Head of caudate nucleus (tissue), 42 donors: ENCODE measurements at places on chromosomes 4 and X.

DNA sequence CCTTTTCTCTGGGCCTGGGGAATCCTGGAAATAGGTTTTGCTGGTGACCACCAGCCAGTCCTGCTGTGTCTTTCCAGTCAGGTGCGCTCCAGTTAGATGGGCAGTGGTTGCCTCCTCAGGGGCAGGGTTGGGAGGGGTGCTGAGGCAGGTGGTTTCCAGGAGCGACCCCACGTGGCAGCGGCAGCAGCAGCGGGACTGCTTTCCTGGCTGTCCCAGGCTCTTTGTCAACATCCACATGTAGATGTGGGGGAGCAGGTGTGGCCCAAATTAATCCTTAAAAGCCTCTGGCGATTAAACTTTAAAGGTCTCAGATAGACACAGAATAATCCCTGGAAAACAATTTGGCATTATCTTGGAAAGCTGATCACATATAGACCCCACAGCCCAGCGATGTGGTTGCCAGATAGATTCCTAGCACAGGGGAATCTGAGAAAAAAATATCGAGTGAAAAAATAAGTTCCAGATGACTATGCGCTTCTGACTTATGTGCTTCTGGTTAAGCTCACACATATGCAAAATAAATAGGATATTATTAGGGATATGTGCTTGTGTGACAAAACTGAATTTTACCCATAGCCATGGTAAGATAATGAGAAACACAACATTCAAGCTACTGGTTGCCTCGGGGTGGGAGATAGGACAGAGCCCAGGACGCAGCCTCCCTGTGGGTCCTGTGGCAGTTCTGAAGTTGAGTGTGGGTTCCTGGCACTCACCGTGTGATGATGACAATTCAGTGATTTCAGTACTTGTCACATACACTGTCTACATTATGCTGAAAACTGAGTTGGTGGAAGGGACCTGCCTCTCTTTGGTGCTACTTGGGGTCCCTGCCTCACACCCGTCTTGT is 336.4 kb downstream of the ARHGAP10 start:
- no peak for DNase-seq

GRCh38 chr4:153987291-153987690 is 198.4 kb upstream of the SFRP2 start:
- DNase-seq = no peak

GRCh38 chr4:8345946-8346814 is 76.6 kb downstream of the HTRA3 start:
- DNase-seq = no peak

DNA sequence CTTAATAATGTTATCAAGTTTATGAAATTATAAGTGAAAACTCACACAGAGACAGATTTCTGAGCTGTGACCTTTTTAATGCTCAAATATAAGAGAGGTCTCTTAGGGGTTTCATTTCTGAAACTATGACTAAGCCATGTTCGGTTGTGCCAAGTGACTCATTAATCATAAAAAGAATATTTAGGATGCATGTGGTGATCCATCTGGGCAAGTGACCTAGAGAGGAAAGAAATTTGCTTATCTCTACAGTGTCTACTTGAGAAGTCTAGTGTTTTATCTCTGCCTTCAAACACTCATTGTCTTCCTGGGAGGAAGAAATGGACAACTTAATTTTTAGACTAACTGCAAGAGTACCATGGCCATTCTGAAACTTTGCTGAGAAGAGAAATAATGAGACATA is 545.3 kb upstream of the GRID2 start:
- no peak for DNase-seq

DNA sequence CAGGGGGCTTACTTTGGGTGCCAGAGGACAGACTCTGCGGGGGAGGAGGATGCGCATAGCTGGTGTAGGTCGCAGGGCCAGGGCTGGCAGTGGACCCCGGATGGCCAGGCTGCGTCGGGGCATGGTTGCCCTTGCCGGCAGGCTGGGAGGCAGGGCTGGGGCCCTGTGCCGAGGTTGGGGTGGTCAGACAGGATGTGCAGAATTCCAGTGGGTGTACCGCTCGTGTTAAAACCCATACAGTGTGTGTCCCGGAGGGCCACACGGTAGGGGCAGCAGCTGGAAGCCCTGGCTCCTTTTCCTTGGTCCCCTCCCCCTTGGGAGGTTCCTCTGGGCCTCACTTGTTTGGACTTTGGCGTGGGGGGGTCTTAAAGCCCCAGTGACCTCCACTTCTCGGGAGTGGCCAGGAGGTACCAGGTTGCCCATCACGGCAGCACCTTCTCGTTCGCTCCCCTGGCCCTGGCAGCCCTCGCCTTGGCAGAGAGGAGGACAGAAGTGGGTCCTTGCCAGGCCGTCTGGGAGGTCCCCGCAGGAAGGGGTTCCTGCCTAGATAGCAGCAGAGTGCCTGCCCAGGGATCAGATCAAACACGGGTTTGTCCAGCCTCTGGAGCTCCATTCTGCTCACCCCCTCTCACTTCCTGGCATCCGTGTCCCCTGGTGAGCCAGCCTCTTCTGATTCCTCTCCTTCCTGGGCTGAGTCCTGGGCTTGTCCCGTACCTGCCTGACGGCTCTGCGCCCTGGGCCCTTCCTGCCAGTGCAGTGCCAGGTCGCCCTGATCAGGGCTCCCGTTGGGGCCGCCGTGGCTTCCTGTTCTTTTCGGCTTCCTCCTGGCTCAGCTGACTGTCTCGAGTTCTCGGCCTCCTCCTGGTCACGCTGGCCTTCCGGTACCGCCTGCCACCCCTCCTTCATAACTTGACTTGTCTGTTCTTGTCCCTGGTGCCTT is 56.7 kb upstream of the HGFAC start:
- DNase-seq = no peak

DNA sequence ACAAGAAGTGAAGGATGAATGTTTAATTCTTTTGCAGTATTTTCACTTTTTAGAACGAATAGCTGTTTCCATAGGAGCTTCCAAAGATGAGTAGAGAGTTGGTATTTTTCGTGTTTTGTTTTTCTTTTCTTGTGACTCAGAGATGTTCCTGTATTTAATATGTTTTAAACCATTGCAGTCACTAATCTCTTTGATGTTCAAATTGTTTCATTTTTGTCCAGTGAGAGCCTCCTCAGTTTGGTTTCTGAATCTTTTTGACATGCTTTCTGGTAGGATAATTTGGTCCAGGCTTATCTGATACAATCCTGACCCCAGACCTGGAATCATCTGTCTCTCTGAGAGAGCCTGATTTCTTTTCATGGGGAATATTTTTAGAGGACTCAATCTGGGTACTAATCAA is 41.6 kb downstream of the BEX3 start:
- DNase-seq = no peak

DNA sequence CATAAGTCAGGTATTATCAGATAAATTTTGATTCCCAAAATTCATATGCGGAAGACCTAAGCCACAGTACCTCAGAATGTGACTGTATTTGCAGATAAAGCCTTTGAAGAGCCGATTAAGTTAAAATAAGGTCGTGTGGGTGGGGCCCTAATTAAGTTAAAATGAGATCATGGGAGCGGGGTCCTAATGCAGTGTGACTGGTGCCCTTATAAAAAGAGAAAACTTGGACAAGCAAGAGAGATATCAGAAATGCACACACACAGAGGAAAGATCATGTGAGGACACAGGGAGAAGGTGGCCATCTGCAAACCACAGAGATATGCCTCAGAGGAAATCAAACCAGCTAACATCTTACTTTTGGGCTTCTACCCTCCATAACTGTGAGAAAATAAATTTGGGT is 236.1 kb downstream of the FBXO8 start:
- no peak for DNase-seq

DNA sequence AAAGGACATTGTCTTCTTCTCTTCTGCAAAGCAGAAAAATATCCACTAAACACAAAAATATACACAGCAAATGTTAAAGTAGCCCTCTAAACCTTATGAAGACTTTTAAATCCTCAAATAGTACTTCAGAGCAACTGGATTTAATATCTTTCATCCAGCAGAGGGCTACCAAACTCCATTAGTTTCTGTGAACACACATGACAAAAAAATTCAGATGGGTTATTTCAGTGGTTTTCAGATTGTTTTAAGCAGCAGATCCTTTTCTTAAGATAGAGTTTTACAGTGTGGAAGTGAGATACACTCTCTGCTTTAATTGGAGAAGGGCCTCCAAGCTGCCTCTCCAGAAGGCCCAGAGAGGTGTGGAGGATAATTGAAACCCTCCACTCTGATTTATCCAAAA is 56.7 kb downstream of the ANK2 start:
- no peak for DNase-seq

DNA sequence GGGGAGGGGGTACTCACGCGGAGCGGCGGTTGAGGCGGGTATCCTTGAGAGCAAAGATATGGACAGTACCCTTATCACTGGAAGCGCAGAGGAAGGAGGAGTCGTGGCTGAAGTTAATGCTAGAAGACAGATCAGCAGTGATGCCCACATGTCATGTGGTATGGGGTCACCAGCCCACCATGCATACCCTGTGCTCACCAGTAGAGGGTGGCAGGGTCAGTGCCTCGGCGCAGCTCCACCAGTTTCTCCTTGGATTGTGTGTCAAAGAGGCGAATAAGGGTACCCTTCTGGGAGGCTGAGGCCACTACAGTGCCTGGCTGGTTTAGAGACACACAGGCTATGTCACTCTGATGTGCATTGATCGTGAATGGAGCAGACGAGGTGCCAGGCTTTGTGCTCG is 1.5 kb upstream of the PRAF2 start:
- DNase-seq = no peak

DNA sequence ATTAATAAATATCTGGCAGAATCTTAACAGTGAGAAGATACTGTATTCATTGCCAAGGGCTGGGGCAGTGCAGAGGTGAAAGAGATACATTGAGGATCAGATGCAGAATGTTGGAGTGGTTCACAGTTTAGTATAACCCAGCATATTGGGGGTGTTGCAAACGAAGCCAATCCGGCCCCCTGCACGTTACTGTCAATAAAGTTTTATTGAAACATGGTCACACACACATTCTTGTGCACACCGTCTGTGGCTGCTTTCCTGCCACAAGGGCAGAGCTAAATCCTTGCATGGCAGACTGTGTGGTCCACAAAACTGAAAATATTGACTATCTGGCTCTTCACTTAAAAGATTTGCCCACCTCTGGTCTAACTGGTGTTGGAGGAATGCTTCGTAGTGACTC is 119.7 kb downstream of the SHOX start:
- DNase-seq = no peak

DNA sequence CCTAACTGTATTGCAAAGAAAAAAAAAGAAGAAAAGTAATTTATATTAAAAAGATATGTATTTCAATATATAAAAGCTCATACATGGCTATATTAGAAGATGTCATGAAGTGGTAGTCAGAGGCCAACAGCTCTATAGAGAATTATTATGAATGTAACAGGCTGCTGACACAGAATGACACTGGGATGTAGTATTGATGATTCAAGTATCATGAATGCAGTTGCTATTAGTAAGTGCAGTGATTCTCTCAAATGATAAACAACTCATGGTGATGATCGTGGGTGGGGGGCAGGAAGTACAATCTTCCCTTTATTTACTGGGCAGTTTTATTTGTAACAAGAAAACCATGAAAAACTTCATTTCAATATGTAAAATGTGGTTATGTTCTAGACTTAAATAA is 124.6 kb downstream of the COL4A6 start:
- DNase-seq = no peak

GRCh38 chr4:75142382-75142781 is 209.5 kb downstream of the PARM1 start:
- no peak for DNase-seq

GRCh38 chrX:115900425-115900824 is 270.1 kb upstream of the AGTR2 start:
- peak; percentile 9 for DNase-seq

- DNase-seq = no peak
Observed at GRCh38 chrX:111349934-111350333, 62.1 kb downstream of the DCX start.

DNA sequence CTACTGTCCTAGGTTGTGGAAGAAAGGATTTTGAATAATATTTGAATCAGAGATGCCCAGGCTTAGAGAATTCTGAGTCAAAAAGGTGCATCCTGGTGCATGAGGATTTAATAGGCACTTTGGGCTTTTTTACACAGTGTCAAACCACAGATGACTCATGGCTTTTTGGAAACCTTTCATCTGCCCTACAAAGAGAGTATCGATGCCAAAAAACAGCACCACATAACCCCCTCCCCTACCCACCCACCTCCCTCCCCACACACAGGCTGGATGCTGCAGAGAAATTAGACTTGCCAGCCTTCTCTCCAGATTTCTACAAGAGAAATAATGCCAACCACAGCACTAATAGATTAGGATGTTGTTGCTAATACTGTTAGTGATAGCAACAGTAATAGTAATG is 779.3 kb downstream of the NLGN4X start:
- no peak for DNase-seq

DNA sequence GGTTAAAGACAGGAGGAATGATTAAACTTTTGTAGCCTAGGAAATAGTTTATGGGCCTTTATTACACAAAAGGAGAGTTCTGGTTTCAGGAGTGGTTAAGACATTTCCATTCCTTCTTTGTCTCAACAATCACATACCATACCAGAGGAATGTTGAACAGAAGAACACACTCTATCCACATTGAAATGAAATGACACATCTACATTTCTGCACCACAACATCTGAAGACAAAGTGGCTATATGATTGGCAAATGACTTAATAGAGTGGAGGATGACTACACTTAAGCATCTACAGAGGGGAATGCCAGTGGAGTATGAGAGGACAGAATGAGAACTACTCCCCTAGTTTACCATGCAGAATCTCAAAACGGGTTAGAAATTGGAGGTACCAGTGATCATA is 8.0 kb downstream of the CYP2U1 start:
- DNase-seq = no peak

GRCh38 chr4:123892368-123892976 is 495.9 kb downstream of the SPRY1 start:
- no peak for DNase-seq

- DNase-seq = no peak
Observed at GRCh38 chrX:33086886-33087285, 124.5 kb downstream of the DMD start.

GRCh38 chrX:13028871-13029636 is 15.4 kb downstream of the FAM9C start:
- no peak for DNase-seq

DNA sequence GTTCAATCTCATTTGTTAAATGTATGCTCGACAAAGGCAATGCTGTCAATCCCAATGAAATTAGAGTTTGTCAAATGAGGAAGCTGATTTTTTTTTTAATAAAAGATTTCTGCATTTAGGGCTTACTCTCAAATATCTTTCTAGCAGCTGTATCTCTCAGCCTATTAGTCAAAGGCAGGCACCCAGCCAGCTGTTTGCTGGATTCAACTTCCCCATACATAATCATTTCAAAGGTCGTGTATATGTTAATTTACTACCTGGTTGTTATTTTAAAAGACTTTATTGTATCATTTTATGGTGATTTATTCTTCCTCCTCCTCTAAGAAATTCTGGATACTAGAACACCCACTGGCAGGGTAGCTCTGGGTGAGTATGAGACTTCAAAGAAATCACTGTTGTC is 27.1 kb downstream of the RAI2 start:
- DNase-seq = no peak

- no peak for DNase-seq
Observed at GRCh38 chrX:103699243-103699642, 11.5 kb upstream of the TMEM31 start.
